ENCODE measurements at places on chromosomes 16 and 17. TPM values are rescaled to one million over a fixed set of nuclear protein-coding genes. Genes with fewer than 3 reads are reported as not detected.
A peak's percentile ranks its signal among the peaks of the same experiment; 100 is the strongest.

- no peaks in the 10 kb centered on the region for H3K36me3 ChIP-seq
- no peak overlapping the region for H3K4me3 ChIP-seq
- no peak overlapping the region for H3K27ac ChIP-seq
- no peak for DNase-seq
- H3K27me3 ChIP-seq: no peaks in the 10 kb centered on the region
Observed at GRCh38 chr17:11682646-11683045, 84.4 kb downstream of the DNAH9 start.

DNA sequence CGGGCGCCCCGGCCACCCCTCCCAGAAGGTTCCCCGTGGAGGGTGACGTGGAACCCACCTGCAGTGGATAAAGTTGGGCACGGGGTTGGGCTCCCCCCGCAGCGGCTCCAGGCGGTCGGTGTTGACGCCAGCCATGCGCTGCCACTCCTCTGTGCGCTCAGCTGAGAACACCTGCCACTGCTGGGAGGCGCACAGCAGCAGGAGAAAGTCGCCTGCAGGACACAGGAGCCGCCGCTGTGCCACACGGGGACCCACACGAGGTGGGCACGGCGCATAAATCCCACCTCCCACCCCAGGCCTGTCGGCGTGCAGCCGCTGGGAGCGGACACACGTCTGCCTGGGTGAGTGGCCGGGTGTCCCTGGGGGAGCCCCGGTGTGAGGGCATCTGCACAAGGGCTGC, 20.7 kb downstream of the CTU2 start:
- no peak for DNase-seq
- H3K27me3 ChIP-seq: no peaks in the 10 kb centered on the region
- H3K27ac ChIP-seq: no peak overlapping the region
- H3K4me1 ChIP-seq: peaks cover 6% of the 10 kb centered on the region
- H3K4me3 ChIP-seq: no peak overlapping the region

- H3K4me1 ChIP-seq: no peaks in the 10 kb centered on the region
- H3K27me3 ChIP-seq: no peaks in the 10 kb centered on the region
- DNase-seq: no peak
- H3K27ac ChIP-seq: no peak overlapping the region
Observed at GRCh38 chr16:7653746-7654461, 321.3 kb downstream of the RBFOX1 start.

The TSR1 gene
- total RNA-seq: 36.6 TPM

- peak overlapping the region; percentile 42 for H3K4me3 ChIP-seq
- H3K27me3 ChIP-seq: peaks cover 2% of the 10 kb centered on the region
- peaks cover 25% of the 10 kb centered on the region for H3K4me1 ChIP-seq
- DNase-seq: no peak
- peak overlapping the region; percentile 74 for H3K27ac ChIP-seq
Observed at GRCh38 chr16:85735946-85736345, 14.9 kb downstream of the C16orf74 start.

DNA sequence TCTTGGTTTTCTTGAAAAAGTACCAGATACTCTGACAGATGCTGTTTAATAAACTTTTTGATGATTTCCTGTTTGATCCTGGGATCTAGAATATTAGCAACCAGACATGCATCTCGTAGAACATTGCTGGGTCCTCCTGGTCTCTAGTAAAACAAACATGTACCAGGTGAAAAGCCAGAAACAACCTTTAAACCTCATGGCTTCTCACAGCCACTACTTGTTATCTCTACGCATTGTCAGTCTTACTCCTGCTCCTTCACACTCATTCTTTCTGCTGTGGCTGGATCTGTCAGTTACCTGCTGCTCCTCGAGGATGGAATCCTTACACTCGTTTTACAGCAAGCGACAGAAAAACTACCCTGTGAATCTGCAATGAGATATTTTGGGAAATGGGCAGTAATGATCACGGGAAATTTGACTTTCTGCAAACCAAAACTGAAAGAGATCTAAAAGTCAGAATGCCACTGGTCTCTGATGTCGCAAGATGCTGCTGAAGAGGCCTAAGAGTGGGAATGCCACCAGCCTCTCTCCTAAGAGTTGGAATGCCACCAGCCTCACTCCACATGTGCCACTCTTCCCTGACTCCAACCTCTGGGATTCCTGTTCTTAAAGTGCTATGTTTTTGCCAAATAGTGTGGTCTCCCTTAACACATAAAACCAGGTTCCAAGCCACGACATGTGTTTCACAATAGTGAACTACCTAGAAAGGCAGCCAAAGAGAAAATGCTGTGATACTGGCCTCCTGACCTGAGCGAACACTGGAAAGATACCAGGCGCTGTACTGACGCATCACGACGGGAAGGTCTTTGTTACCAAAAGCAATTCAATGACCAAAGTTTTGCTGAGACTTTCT, 86.3 kb downstream of the VPS53 start:
- peaks cover 2% of the 10 kb centered on the region for H3K4me1 ChIP-seq
- H3K27ac ChIP-seq: no peak overlapping the region
- no peak overlapping the region for H3K4me3 ChIP-seq
- H3K36me3 ChIP-seq: peaks cover 27% of the 10 kb centered on the region
- DNase-seq: no peak

The NUP93 gene
- total RNA-seq: 129 TPM

The CUEDC1 gene
- total RNA-seq: 0.18 TPM

DNA sequence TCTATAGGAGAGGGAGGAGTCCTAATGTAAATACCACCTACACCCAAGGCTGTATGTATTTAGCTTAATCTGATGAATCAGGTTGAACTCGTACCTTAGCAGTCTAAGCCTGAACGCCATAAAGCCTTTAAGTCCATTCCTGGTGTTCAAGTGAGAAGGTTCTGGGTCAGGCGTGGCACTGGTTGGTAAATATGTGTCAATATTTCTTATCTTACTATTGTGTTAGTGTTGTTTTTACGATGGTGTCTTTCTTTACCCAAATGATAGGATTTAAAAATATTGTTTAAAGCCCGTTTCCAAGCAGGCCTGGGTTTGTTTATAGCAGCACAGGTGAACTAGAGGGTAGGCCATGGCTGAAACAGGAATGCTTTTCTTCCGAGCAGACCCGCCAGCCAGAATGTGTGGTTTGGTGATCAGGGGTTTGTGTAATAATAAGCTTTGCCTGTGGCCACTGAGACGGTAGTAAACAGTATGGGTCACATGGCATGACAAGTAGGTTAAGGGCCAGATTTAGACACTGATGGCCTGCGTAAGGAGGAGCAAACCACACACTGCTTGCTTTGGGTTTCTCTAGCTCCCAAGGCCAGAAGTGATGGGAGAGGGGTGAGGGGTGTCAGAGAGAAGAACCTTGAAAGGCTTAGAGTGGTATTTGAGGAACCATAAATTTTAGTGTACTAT, 3.3 kb downstream of the TMEM94 start:
- H3K4me1 ChIP-seq: peaks cover 34% of the 10 kb centered on the region
- H3K27ac ChIP-seq: no peak overlapping the region
- H3K4me3 ChIP-seq: no peak overlapping the region
- H3K36me3 ChIP-seq: peaks cover 7% of the 10 kb centered on the region

- DNase-seq: no peak
- H3K4me1 ChIP-seq: no peaks in the 10 kb centered on the region
- no peak overlapping the region for H3K4me3 ChIP-seq
- peaks cover 2% of the 10 kb centered on the region for H3K27me3 ChIP-seq
Observed at GRCh38 chr17:38545531-38546225, 60.1 kb downstream of the SRCIN1 start.

DNA sequence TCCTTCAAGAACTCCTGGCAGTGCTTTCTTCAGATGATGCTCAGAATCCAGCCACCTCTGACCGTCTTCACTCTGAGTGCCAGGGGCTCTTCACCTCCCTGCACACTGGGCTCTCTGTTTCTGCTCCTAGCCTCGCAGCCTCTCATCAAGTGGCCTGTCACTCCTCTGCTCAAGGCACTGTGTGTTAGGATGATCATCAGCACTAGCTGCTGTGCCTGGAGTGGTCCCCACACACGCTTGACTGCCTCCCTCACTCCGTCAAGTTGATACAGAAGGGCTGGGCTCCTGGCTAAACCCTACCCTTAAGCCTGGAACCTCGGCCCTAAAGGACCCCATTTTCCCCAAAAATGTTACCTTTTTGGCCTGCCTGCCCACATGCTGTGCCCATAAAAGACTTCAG, 15.6 kb downstream of the KRT9 start:
- H3K27me3 ChIP-seq: peaks cover 25% of the 10 kb centered on the region
- DNase-seq: no peak
- H3K4me1 ChIP-seq: no peaks in the 10 kb centered on the region
- H3K4me3 ChIP-seq: no peak overlapping the region
- H3K27ac ChIP-seq: no peak overlapping the region

GRCh38 chr16:82134846-82135245, 35.2 kb downstream of the MPHOSPH6 start:
- no peaks in the 10 kb centered on the region for H3K27me3 ChIP-seq
- peak overlapping the region; percentile 71 for H3K27ac ChIP-seq
- peaks cover 31% of the 10 kb centered on the region for H3K36me3 ChIP-seq
- H3K4me3 ChIP-seq: peak overlapping the region; percentile 45
- peaks cover 34% of the 10 kb centered on the region for H3K4me1 ChIP-seq
- no peak for DNase-seq

The SPATA22 gene
- not detected for total RNA-seq

- DNase-seq: no peak
- H3K27me3 ChIP-seq: no peaks in the 10 kb centered on the region
- peaks cover 36% of the 10 kb centered on the region for H3K4me1 ChIP-seq
- peak overlapping the region; percentile 85 for H3K4me3 ChIP-seq
- peak overlapping the region; percentile 71 for H3K27ac ChIP-seq
Observed at GRCh38 chr16:739560-740458, 988 bp downstream of the CIAO3 start.

- H3K4me3 ChIP-seq: peak overlapping the region; percentile 80
- H3K4me1 ChIP-seq: peaks cover 84% of the 10 kb centered on the region
- peaks cover 2% of the 10 kb centered on the region for H3K36me3 ChIP-seq
- no peaks in the 10 kb centered on the region for H3K27me3 ChIP-seq
- DNase-seq: peak; percentile 92
- H3K27ac ChIP-seq: peak overlapping the region; percentile 99
Observed at GRCh38 chr16:11224894-11225676, 30.9 kb downstream of the SOCS1 start.

DNA sequence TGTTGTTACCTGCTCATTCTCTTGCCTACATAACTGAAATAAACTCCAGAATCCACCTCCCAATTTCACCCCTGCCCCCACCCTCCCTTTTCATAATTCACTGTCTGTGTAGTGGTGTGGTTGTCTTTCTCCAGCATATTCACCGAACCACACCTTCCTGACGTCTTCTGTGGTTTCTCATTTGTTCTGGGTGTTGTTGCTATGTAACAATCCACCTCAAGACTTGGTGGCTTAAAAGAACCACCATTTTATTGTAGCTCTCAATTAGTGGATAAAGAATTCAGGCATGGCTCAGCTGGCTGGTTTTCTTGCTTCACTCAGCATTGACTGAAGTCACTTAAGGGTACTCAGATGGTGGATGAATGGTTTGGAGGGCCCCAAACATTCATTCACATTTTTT, 229.8 kb downstream of the MAF start:
- no peak overlapping the region for H3K27ac ChIP-seq
- no peak overlapping the region for H3K4me3 ChIP-seq
- DNase-seq: no peak
- peaks cover 8% of the 10 kb centered on the region for H3K27me3 ChIP-seq

The LHX1 gene
- not detected for total RNA-seq

DNA sequence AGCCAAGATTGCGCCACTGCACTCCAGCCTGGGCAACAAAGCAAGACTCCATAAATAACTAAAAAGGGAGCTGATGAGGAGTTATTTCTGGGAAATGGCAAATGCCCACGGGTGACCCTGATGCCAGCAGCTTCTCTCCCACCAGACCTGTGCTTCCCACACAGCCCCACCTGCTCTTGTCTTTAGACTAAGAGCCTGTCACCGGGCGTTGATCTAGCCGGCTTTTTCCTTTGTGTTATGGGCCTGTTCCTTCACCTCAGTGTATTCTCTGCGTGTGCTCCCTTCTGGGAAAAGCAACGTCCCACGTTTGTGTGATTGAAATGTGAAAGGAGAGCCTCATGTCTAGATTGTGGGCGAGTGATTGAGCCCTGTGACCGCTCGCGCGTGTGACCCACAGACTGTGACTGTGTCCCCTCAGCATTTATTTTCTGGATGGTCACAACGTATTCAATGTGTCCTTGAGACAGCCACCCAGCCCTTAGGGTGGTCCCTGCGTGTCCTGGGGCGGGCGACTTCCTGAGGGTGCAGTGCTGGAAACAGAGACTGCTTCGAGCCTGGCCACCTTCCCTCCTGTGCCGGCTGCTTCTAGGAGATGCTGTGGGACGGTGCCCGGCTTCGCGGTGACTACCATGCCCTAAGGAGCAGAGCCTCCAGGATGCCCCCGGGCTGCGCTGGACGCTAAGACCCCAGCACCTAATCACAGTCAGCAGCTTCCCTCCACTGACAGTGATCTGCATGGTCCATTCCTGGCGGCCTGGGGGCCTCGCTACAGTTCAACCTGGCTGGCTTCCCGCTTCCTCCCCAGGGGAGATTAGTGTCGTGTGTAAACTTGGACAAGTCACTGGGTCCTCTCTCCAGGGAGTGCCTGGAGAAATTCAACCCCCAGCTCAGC, 7.8 kb upstream of the RNPS1 start:
- H3K27ac ChIP-seq: no peak overlapping the region
- no peak overlapping the region for H3K4me3 ChIP-seq
- peaks cover 1% of the 10 kb centered on the region for H3K4me1 ChIP-seq
- H3K36me3 ChIP-seq: no peaks in the 10 kb centered on the region
- no peaks in the 10 kb centered on the region for H3K27me3 ChIP-seq
- DNase-seq: no peak

The MYH3 gene
- total RNA-seq: 3.2 TPM

GRCh38 chr17:45022655-45023339, 28.6 kb downstream of the DCAKD start:
- H3K4me3 ChIP-seq: no peak overlapping the region
- H3K36me3 ChIP-seq: peaks cover 8% of the 10 kb centered on the region
- DNase-seq: no peak

The UBE2Z gene
- 61.8 TPM for total RNA-seq

GRCh38 chr16:48596326-48596725, 13.7 kb downstream of the N4BP1 start:
- H3K27me3 ChIP-seq: no peaks in the 10 kb centered on the region
- H3K4me1 ChIP-seq: peaks cover 51% of the 10 kb centered on the region
- H3K4me3 ChIP-seq: no peak overlapping the region
- peak overlapping the region; percentile 86 for H3K27ac ChIP-seq
- peaks cover 65% of the 10 kb centered on the region for H3K36me3 ChIP-seq

GRCh38 chr16:54722210-54722676, 208.4 kb upstream of the IRX5 start:
- H3K27me3 ChIP-seq: no peaks in the 10 kb centered on the region
- no peak for DNase-seq
- H3K36me3 ChIP-seq: no peaks in the 10 kb centered on the region
- no peak overlapping the region for H3K27ac ChIP-seq
- H3K4me3 ChIP-seq: no peak overlapping the region
- H3K4me1 ChIP-seq: no peaks in the 10 kb centered on the region

- H3K27ac ChIP-seq: peak overlapping the region; percentile 93
- peak overlapping the region; percentile 89 for H3K4me3 ChIP-seq
- H3K4me1 ChIP-seq: peaks cover 40% of the 10 kb centered on the region
Observed at GRCh38 chr16:2428784-2429033, 538 bp upstream of the CCNF start.

The PROCA1 gene
- 6.1 TPM for total RNA-seq
